ENCODE measurements at places on chromosomes 3 and 15. TPM values are rescaled to one million over a fixed set of nuclear protein-coding genes. Genes with fewer than 3 reads are reported as not detected.
A peak's percentile ranks its signal among the peaks of the same experiment; 100 is the strongest.

- no peak for DNase-seq
Observed at GRCh38 chr3:87350367-87351199, 74.2 kb upstream of the POU1F1 start.

DNA sequence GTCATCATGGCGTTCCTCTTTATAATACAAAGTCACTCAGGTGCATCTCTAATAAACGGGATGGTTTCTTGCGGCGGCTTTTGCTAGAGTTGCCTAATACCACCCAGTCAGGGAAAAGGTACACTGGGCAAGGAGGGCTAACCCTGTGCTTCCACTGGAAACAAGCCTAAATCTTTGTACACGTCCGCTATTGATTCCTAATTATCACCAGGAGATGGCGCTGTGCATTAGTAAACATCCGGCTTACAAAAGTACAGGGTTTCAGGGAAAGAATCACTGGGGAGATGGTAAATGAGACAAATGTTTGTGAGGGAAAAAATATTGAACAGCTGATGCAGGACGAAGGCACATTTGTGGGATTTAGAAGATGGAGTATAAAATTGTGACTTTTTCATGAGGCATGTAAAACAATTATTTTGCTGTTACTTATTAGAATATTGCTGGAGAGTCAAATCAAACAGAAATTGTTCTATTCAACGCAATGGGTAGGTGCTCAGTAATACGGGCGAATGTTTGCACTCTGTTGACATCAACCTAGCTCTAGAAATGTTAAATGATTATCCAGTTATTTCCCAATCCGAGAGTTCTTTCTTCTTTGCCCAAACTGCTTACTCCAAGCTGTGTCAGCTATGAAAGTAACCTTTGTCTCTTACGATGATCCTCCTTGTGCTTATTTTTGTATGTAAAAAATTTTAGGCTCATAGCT, 50.6 kb downstream of the GMNC start:
- no peak for DNase-seq

The SNX4 gene
- total RNA-seq: 20.8 TPM

The NEK10 gene
- not detected for total RNA-seq

The FOXB1 gene
- not detected for total RNA-seq

GRCh38 chr15:91973481-91973880, 120.0 kb downstream of the SLCO3A1 start:
- DNase-seq: no peak

The ITPKA gene
- not detected for total RNA-seq

GRCh38 chr15:80343554-80343992, 60.6 kb upstream of the ARNT2 start:
- no peak for DNase-seq

- DNase-seq: no peak
Observed at GRCh38 chr3:123149525-123149924, 52.2 kb upstream of the SEC22A start.

DNA sequence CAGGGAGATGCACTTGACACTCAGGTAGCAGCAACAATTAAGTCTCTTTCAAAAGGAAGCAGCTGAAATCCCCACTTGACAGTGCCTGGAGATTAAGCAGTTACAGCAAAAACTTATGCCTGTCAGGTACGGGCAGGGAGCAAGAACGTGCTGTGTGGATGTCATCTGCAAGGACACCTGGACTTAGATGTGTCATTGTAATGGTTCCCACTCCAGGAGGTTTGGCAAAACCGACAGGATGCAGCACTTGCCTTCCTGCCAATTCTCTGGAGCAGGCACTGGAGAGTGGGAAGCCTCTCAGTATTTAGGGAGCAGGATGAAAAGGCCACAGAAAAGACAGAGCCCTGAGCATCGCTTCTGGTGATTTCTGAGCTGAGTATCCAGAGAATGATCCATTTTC, 292.4 kb downstream of the PDCD6IP start:
- no peak for DNase-seq

The CALML4 gene
- total RNA-seq: 0.85 TPM

DNA sequence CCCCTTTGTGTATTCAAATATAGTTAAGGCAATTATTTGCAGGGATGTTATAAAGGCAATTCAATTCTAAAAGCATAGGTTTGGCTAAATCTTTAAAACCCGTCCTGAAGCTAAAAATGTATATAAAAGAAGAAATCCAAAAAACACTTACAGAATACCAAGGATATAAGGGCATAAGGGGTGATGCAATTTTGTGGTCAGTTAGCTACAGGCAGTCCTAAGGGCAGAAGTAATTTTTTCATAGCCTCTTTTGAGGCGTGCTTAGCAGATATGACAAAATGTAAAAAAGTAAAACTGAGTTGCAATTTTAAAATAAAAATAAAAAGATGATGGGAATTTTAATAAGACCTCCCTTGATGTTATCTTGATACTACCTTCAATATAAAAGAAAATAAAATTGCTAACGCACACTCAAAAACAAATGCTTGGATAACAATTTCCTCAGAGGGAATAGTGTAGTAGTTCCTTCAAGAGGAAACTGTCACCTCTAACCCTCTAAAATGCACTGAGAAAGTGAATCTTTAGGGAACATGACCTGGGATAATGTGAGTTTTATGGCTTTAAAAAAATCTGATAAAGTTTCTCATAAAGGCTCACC, 104.2 kb downstream of the MYH15 start:
- no peak for DNase-seq

The ASB14 gene
- total RNA-seq: not detected

DNA sequence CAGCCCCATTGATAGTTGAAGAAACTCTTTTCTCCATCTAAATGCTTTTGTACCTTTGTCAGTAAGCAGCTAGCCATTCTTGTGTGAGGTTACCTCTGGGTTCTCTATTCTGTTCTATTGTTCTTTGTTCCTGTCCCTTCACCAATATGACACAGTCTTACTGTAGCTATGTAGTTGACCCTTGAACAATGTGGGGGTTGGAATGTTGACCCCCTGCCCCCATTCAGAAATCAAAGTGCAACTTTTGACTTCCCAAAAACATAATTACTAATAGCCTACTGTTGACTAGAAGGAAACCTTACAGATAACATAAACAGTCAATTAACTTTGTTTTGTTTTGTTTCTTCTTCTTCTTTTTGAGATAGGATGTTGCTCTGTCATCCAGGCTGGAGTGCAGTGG, 18.7 kb downstream of the KLHL18 start:
- no peak for DNase-seq

GRCh38 chr15:75669191-75669878, 21.6 kb downstream of the SNX33 start:
- DNase-seq: no peak

The COL6A5 gene
- total RNA-seq: not detected

The HLTF gene
- 136 TPM for total RNA-seq

- peak; percentile 77 for DNase-seq
Observed at GRCh38 chr15:45454814-45455213, 67.7 kb downstream of the SLC30A4 start.

- DNase-seq: no peak
Observed at GRCh38 chr15:69656271-69657030, 203.8 kb downstream of the RPLP1 start.

The SGO1 gene
- not detected for total RNA-seq

DNA sequence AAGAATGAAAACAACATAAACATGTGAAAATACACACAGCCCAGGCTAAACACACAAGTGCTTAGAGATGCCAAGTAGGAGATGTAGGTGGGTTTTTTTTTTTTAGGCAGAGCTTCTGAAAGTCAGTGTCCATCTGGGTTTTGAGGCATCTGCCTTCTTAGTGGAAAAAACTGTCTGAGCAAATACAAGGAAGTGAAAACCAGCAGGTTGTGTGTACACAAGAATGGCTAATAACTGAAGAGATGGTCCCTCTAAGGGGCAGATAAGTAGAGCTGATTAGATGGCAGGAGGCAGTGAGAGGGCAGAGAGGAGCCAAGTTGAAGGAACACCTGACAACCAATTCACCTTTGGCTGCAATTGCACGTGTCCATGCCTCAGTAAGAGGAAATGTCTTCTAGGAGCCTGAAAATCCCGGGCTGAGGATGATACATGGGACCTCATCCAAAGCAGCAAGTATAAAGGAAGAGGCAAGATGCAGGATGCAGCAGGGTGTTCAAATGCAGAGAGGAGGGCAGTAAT, 34.9 kb downstream of the CYP19A1 start:
- no peak for DNase-seq

- DNase-seq: no peak
Observed at GRCh38 chr3:21839592-21839991, 88.6 kb upstream of the ZNF385D start.
